NCI-H524 treated with DMSO at 0.1 percent for 48 hours (cell line): ENCODE measurements at places on chromosomes 6 and 20.

- DNase-seq: no peak
Observed at GRCh38 chr20:58374027-58374850, 14.8 kb upstream of the VAPB start.

DNA sequence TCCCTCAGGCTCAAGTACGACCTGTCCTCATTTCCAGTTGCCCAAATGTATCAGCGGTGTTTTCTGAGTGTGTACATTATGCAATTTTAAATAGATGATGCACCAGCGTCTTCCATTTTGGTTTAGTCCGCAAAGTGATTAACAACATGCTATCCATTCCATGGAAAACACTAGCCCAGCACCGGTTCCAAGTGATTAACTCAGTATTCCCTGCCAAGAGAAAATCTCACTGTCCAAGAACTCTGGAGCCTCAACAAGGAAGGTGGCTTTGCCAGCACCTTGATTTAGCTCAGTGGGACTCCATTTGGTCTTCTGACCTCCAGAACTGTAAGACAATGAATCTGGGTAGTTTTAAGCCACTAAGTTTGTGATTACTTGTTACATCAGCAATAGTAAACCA lies 107.2 kb downstream of the FOXC1 start:
- no peak for DNase-seq

DNA sequence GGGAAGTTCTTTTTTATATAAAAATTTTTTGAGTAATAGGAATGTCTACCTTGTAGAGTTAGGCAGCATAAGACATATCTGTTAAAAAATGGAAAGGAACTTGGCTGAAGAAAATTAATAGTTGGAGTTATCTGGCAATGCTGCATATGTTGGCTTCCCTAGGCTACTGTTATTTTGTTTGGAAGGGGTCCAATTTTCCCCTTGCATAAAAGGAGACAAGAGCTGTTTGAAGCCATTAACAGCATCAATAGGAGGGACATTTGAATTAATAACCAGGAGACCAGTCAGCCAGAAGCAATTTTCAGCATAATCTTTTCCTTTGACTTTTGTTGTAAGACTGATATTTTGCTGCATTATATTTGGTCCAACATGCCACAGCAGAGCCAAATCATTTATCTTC lies 80.9 kb upstream of the TAB2 start:
- DNase-seq: no peak

GRCh38 chr6:34129753-34130152 lies 16.1 kb downstream of the GRM4 start:
- no peak for DNase-seq

- no peak for DNase-seq
Observed at GRCh38 chr6:111122458-111123286, 35.4 kb downstream of the SLC16A10 start.
